Suprapubic skin (tissue), 4 donors: ENCODE measurements at places on chromosomes 2 and 18. TPM values are rescaled to one million over a fixed set of nuclear protein-coding genes. Genes with fewer than 3 reads are reported as not detected.

The NAT8 gene
- total RNA-seq, result not detected

The ITGA6 gene
- 166 TPM for total RNA-seq

The HSPE1 gene
- 50.0 TPM for total RNA-seq

The GAL3ST2 gene
- total RNA-seq, result not detected

The STARD6 gene
- total RNA-seq, result not detected

The RUFY4 gene
- not detected for total RNA-seq

The SLC4A5 gene
- total RNA-seq, result 4.2 TPM
